ENCODE measurements at places on chromosomes 13 and 19.

- no peak for DNase-seq
Measured at GRCh38 chr13:50970956-50971355, 61.4 kb downstream of the RNASEH2B start.

DNA sequence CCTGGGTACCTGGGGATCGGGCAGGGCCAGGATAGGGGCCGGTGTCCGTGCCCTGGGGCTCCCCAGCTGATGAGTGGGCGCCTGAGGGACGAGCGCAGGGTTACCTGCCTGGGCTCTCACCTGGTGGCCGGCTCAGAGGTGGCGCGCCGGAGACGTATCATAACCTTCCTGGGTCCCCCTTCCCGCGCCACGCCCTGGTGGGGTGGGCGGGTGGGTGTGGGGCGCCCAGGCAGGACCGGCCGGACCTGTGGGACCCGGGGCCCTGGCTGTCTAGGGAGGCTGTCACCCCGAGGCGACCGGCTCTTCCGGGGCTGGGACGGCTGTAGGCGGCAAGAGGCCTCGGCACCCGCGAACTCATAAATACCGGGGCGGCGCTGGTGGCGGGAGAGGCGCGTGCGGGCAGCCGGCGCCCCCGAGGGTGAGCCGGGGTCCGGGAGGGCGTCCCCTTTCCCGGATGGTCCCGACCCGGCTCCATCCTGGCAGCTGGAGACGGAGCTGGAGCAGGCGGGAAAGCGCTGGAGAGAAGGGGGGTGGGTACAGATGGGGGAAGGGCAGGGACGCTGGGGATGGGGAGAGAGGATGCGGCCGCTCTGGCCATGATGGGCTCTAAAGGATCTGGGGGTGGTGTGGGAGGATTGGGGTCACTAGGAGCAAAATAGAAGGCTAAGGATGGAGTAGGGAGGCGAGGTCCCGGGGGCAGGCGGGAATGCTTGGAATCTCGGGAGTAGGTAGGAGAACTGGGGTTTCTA is at the start of gene ACP7:
TSS of gene ACP7 (plus strand) at position 386 of the 749 bp plus-strand sequence. CDS start 902 bp downstream, outside the sequence.
- DNase-seq = no peak

DNA sequence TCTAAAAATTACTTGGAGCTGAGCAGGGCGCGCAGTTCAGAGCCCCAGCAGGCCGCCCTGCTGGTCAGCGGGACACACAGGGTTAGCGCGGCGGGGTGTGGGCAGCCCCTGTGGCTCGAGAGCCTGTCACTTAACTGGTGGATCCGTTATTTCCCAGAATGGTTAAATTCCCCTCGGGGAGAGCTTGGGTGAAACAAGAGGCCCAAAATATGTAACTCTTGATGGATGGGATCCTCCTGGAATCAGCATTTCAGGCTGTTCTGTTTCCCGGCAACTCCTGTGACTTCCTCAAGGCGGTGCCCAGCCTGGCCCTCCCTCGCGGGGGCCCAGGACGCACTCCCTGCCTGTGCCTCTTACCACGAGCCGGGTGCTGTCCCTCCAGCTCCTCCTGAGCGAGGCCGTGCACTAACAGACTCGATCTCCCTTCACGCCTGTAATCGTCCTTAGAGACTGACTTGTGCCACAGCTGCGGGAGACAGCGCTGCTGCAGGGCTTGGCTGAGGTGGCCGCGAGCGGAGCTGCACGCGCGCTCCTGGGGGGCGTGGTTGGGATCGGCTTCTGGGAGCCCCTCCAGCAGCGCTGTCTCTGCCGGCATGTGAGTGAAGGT is 9.7 kb downstream of the PTBP1 start:
- no peak for DNase-seq

DNA sequence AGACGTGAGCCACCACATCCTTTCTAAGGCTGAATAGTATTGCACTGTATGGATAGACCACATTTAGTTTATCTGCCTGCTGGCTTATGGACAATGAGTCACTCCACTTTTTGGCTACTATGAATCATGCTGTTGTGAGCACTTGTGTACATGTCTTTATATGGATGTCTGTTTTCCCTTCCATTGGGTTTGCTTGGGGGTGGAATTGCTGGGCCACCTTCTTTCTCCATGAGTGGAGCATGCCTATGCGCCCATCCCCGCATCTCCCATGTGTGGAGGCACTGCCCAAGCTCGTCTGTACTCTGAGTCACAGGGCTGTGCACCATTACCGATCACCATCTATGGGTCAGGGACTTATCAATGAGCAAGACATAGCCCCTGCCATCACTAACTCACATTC is 127.2 kb upstream of the GJB6 start:
- DNase-seq = no peak

GRCh38 chr13:73365252-73365651 is 306.4 kb downstream of the KLF5 start:
- DNase-seq = no peak

DNA sequence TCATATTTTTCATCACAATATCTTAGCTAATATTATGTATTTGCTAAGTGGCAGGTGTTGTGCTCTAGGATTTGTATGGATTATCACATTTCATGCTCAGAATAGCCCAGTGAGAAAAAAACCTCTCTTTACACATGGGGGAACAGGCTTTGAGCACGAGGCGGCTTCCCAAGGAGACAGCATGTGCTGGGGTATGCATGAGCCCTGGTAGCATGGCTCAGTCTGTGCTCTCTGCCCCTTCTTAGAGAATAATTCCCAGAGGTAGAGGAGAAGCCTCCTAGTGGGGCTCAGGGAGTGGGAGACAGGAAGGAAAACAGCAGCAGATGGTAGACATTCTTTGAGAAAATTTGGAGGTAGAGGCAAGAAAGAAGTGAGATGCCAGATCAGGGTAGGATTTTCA is 31.6 kb downstream of the RNASEH2B start:
- no peak for DNase-seq

All from substantia nigra (tissue), 51 donors.